Vagina (tissue), 2 donors: ENCODE measurements at places on chromosomes 3 and 15. TPM values are rescaled to one million over a fixed set of nuclear protein-coding genes. Genes with fewer than 3 reads are reported as not detected.
A peak's percentile ranks its signal among the peaks of the same experiment; 100 is the strongest.

- no peaks in the 10 kb centered on the region for H3K4me1 ChIP-seq
- no peaks in the 10 kb centered on the region for H3K36me3 ChIP-seq
- no peak for DNase-seq
- H3K27me3 ChIP-seq = no peaks in the 10 kb centered on the region
Measured at GRCh38 chr3:14630404-14631100, 21.0 kb upstream of the CCDC174 start.

- peaks cover 70% of the 10 kb centered on the region for H3K4me1 ChIP-seq
- no peaks in the 10 kb centered on the region for H3K36me3 ChIP-seq
- no peak for DNase-seq
- no peaks in the 10 kb centered on the region for H3K27me3 ChIP-seq
Measured at GRCh38 chr15:63598473-63599400, 1.6 kb downstream of the FBXL22 start.

GRCh38 chr3:124928333-124929202, 6.0 kb downstream of the MUC13 start:
- H3K36me3 ChIP-seq = no peaks in the 10 kb centered on the region
- H3K27me3 ChIP-seq = no peaks in the 10 kb centered on the region
- no peak overlapping the region for H3K4me3 ChIP-seq
- no peak overlapping the region for H3K27ac ChIP-seq

- no peaks in the 10 kb centered on the region for H3K4me1 ChIP-seq
- H3K4me3 ChIP-seq = no peak overlapping the region
- DNase-seq = no peak
- no peaks in the 10 kb centered on the region for H3K36me3 ChIP-seq
- no peaks in the 10 kb centered on the region for H3K27me3 ChIP-seq
Measured at GRCh38 chr3:112486811-112487505, 12.3 kb downstream of the BTLA start.

DNA sequence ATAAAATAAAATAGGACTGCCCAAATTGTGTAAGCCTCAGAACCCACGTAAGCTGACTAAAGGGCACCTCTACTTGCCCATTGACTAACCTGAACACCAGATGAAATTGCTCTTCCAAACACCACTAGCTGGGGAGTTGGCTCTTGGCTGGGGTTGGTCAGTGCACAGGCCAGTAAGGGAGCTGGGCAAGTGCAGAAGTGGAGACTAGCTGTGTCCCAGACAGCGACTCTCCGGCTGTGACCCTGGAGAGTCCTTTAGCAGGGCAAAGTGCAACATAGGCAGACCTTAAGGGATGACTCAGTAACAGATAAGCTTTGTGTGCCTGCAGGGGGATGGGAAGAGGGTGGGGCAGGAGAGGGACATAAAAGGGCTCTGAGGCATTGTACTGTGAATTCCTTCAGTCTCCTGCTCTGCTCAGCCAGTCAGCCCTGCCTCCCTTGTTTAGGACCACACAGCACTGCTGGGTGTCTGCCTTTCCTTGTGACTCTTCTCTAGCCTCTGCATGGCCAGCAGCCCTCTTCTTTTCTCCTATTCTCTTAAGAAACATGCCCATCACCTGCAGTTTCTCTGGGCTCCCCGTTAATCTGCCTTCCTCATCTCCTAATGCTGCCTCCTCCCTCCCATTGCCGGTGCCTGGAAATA, 13.2 kb downstream of the NR1I2 start:
- no peaks in the 10 kb centered on the region for H3K27me3 ChIP-seq
- no peak overlapping the region for H3K4me3 ChIP-seq
- no peaks in the 10 kb centered on the region for H3K36me3 ChIP-seq
- no peak for DNase-seq

DNA sequence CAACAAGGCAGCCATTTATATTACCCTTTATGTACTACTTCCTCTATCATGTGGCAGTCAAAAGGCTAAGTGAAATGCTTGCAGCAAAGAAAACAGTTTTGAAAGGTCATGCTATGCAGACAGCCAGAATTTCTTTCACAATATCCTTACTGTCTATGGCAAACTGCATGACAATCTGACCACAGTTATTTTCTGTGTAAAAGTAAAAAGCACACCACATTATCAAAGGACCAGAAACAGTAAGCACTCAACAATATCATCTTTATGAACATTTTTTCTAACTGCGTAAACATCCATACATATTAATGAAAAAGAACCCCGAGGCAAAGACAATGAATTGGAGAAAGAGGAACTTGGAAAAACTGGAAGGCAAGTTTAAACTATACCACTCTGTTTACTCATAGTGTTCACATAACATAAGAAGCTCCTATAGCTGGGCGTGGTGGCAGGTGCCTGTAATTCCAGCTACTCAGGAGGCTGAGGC, 47.9 kb downstream of the PIK3CB start:
- H3K36me3 ChIP-seq = no peaks in the 10 kb centered on the region
- no peak overlapping the region for H3K27ac ChIP-seq
- H3K4me1 ChIP-seq = no peaks in the 10 kb centered on the region
- H3K4me3 ChIP-seq = no peak overlapping the region
- no peaks in the 10 kb centered on the region for H3K27me3 ChIP-seq

DNA sequence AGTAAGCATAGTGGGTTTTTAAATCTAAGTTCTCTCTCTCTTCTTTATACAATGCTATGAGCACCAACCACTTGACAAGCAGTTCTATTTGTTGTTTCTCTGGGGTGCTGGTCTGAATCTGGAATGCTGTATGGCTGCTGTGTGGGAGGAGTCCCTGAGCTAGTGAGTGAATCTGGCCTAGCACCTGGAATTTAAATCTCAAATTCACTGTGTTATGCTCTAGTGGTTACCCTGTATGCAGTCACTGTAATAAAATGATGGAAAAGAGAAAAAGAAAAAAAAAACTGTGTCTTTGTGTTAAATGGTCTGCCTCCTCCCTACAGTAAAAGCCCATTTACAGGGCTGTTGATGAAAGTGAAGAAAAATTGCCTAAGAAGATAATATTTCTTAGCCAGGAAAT, 155.0 kb downstream of the ATP8B4 start:
- no peaks in the 10 kb centered on the region for H3K36me3 ChIP-seq
- H3K27ac ChIP-seq = peak overlapping the region; percentile 42
- no peak for DNase-seq
- no peaks in the 10 kb centered on the region for H3K27me3 ChIP-seq
- no peaks in the 10 kb centered on the region for H3K4me1 ChIP-seq

GRCh38 chr3:166071-166470, 30.5 kb upstream of the CHL1 start:
- H3K27ac ChIP-seq = no peak overlapping the region
- no peak for DNase-seq
- H3K27me3 ChIP-seq = no peaks in the 10 kb centered on the region
- H3K4me3 ChIP-seq = no peak overlapping the region

DNA sequence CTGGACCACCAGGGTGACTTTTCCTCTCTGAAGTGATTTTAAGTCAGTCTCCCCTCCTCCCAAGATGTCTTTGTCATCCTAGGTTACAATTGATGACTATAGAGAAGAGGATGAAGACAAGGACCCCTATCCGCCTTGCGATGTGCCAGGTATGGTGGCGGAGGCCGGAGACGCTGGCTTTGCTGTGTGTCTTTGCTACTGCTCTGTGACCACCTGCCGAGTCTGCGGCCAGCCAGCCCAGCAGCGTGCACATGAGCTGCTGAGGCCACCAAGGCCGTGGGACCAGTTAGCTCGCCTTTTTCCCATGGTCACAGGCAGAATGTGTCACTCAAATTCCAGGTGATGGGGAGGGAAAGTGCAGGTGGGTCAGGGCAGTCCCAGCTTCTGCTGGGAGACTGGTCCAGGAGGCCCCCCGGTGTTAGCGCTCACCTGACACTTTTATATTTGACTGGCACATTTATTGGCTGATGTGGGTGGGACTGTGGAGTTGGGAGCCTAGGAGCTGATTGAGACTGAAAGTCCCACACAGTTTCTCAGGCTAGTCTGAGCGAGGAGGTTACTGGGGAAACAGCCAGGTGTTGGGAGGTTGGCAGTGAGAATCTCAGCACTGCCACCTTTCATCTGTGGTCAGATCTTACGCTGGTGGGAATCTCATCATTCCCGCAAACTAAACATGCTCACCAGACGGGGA, 114.1 kb downstream of the CHDH start:
- H3K27ac ChIP-seq = no peak overlapping the region
- no peak for DNase-seq
- H3K36me3 ChIP-seq = no peaks in the 10 kb centered on the region
- no peaks in the 10 kb centered on the region for H3K27me3 ChIP-seq
- H3K4me1 ChIP-seq = peaks cover 6% of the 10 kb centered on the region

GRCh38 chr15:58583171-58583908, 151.5 kb downstream of the LIPC start:
- no peak for DNase-seq
- no peaks in the 10 kb centered on the region for H3K36me3 ChIP-seq
- no peak overlapping the region for H3K27ac ChIP-seq
- no peaks in the 10 kb centered on the region for H3K27me3 ChIP-seq

- H3K4me3 ChIP-seq = no peak overlapping the region
- DNase-seq = no peak
- no peaks in the 10 kb centered on the region for H3K27me3 ChIP-seq
- H3K36me3 ChIP-seq = no peaks in the 10 kb centered on the region
- H3K4me1 ChIP-seq = no peaks in the 10 kb centered on the region
Measured at GRCh38 chr3:142896201-142896755, 7.4 kb upstream of the PCOLCE2 start.

- no peak for DNase-seq
- no peak overlapping the region for H3K4me3 ChIP-seq
- peak overlapping the region; percentile 92 for H3K27ac ChIP-seq
- no peaks in the 10 kb centered on the region for H3K27me3 ChIP-seq
- peaks cover 94% of the 10 kb centered on the region for H3K4me1 ChIP-seq
- H3K36me3 ChIP-seq = peaks cover 12% of the 10 kb centered on the region
Measured at GRCh38 chr3:50248387-50248786, 12.4 kb downstream of the GNAI2 start.

- no peak overlapping the region for H3K4me3 ChIP-seq
- DNase-seq = no peak
- H3K4me1 ChIP-seq = no peaks in the 10 kb centered on the region
- H3K27me3 ChIP-seq = no peaks in the 10 kb centered on the region
- no peak overlapping the region for H3K27ac ChIP-seq
Measured at GRCh38 chr15:63093486-63094205, 28.0 kb upstream of the LACTB start.

DNA sequence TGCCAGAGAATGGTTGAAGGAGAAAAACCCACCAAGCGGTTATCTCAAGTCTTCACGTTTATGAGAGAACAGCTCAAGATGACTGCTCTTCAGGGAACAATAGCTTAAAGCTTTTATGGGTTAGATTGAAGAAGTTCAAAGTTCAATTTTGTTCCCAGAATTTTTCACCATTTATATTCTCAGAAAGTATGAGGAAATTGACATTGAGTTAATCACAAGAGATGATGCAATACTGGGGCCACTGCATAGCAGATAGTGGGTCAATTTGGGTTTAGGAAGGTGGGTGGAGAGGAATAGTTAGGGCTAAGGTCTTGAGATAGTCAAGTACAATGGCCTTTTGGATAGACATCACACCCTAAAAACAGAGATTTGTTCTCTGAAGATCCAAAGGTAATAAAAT, 539.3 kb downstream of the SQOR start:
- DNase-seq = no peak
- no peak overlapping the region for H3K27ac ChIP-seq

DNA sequence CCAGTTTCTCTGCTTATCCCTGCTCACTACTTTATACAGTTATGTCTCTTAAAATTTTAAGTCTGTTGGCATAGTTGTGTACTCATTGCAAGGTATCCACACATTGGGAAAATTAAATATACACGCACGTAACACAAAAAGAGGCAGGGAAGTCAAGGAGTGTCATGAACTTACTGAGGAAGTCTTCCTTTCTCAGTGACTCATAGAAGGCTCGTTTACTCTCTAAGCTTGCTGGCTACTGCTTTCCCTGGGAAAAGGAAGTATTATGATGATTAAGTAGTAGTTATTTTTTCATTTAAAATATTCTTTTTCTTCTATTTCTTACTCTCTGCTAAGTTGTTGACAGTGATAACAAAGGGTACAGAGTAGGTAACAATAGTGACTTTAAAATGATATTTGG, 287.3 kb downstream of the UBE2E2 start:
- H3K4me1 ChIP-seq = peaks cover 14% of the 10 kb centered on the region
- H3K4me3 ChIP-seq = no peak overlapping the region
- no peaks in the 10 kb centered on the region for H3K36me3 ChIP-seq
- no peaks in the 10 kb centered on the region for H3K27me3 ChIP-seq

DNA sequence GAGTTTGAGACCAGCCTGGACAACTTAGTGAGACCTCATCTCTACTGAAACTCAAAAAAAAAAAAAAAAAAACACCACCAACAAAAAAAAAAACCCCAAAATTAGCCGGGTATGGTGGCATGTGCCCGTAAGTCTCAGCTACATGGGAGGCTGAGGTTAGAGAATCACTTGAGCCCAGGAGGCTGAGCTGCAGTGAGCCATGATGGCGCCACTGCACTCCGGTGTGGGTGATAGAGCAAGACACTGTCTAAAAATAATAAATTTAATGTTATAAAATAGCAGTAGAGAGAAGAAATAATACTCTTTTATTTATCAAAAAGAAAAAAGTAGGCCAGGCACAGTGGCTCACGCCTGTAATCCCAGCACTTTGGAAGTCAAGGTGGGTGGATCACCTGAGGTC, 17.4 kb downstream of the RCCD1 start:
- no peak overlapping the region for H3K27ac ChIP-seq
- no peaks in the 10 kb centered on the region for H3K36me3 ChIP-seq
- no peak overlapping the region for H3K4me3 ChIP-seq
- no peak for DNase-seq
- no peaks in the 10 kb centered on the region for H3K4me1 ChIP-seq

DNA sequence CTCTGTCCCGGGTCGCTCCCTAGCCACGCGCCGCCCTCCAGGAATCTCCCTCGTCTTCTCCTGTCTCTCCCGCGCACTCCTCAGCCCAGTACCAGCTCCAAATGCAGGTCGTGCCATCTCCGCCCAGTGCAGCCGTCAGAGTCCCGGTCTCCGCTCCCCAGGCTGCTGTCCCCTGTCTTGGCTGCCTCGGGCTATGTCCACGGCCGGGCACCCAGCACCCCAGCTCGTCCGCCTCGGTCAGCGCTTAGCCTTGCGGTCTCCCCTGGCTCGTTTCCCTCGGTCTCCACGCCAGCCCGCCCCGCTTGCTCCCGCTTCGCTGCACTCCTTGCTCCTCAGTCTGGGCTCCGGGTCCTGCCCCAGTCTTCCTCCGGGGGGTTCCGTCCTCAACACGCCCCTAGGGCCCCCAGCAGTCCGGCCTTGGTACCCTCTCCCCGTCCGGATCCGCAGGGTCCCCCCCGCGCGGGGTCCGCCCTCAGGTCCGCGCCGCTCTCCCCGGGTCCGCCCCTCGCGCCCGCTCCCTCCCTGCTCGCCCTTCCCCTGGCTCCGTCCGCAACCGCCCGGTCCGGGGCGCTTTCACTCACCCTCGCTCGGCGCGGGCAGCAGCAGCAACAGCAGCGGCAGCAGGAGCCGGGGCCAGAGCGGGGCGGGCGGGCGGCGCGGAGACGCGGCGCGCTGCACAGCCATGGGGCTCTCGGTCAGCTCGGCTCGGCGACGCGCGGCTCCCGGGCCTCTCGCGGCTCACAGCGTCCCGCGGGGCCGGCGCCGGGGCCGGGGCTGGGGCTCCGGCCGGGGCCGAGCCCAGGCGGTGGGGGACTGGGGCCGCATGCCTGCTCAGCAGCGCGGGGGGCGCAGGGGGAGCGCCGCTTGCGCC, 462 bp downstream of the IGDCC3 start:
- H3K36me3 ChIP-seq = no peaks in the 10 kb centered on the region
- DNase-seq = no peak
- H3K4me3 ChIP-seq = peak overlapping the region; percentile 71
- peak overlapping the region; percentile 72 for H3K27ac ChIP-seq
- H3K4me1 ChIP-seq = peaks cover 20% of the 10 kb centered on the region

SLC12A1 gene
- not detected for total RNA-seq

GOLGA6L10 gene
- 3.4 TPM for total RNA-seq

CFAP92 gene
- total RNA-seq = not detected

POPDC2 gene
- 3.4 TPM for total RNA-seq

CAPN3 gene
- total RNA-seq = 18.4 TPM

PLA2G4B gene
- total RNA-seq = 34.1 TPM

FSIP1 gene
- 0.98 TPM for total RNA-seq

TMEM212 gene
- total RNA-seq = not detected

ANKRD63 gene
- not detected for total RNA-seq

GLDN gene
- 5.9 TPM for total RNA-seq

STRIT1 gene
- total RNA-seq = not detected

RARB gene
- total RNA-seq = 15.0 TPM

DNAH12 gene
- total RNA-seq = 0.25 TPM
